ENCODE measurements at places on chromosomes 1 and 21.

DNA sequence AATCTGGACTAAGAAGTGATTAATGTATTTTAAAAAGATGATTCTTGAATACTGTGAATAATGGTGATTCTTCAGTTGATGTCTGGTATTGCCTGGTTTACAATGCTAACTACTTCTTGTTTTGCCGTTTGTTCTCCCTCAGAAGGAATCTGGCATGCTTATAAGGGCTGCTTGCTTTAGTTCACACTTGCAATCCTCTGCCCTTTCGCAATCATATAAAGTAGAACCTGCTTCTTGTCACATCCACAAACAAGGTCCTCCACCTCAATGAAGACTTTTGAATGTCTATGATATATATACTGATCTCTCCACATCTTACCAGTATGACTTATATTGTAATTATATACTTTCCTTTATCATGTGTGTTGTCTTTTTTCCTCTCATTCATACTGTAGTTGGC lies 92.6 kb downstream of the ADGRL4 start:
- DNase-seq = no peak

DNA sequence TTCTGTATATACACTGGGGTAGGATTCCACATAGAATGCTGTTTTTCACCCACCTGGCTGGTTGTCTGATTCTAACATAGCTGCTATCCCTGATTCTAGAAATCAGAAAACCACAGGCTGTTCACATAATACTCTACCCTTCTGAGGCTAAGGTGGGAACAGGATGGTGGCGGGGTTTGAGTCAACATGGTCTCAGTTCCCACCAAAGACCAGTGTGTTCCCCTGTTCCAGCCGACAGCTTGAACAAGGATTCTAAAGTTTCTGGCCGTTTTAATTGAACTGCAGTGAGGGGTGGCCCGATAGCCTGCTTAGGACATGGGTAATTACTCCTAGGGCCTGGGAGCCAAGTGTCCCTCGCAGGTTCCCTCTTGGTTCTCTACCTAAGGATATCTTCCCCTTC lies 38.4 kb downstream of the PEX14 start:
- no peak for DNase-seq

GRCh38 chr21:34611528-34611927 lies 3.4 kb downstream of the RCAN1 start:
- no peak for DNase-seq

DNA sequence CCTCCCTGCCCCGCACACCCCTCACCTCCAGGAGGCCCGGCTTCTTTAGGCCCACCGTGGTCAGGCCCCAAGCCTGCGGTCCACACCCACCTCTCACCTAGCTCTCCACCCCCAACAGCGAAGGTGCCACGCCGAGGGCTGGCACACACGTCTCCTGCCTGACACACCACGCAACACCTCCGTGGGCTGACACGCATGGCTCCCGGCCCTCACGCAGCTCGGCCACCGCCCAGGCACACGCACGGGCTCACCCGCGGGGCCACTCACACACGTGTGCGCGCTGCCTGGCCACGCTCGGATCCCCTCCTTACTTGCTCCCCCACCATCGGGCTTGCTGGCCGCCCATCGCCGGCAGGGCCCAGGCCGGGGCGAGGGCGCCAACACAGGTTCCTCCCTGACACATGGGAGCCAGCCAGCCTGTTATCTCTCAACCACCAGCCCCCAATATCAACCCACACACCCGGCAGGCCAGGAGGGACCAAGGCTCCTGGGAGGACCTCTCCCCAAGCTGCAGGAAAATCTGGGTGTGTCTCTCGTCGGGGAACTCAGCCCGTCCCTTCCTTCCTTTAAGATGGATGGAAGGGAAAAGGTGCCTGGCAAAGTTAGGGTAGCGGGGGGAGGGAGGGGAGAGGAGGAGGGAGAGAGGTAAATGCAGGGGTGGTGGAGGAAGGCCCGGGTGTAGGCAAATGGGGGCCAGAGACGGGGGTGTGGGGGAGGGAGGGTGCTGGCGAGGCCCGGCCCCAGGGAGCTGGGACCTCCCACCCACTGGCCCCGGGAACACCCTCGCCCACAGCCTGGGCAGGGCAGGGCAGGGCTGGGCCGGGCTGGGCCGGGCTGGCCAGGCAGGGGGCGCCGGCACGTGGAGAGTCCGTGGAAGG lies 546 bp downstream of the ELOVL1 start:
- DNase-seq = no peak

DNA sequence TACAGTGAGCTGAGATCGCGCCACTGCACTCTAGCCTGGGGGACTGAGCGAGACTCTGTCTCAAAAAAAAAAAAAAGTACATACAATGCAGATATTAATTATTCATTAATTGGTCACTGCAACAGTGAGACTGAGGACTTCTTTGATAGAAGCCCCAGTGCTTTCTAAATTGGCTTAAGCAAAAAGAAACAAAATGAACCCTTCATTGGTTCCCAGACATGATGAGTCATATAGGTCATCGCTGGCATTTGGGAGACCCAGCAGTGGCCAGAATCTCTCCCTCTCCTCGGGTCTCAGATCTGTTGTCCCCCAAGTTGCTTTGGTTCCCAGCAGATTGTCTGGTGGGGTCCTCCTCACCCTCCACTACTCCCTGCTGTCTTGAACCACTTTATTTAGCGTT lies 144.9 kb downstream of the KAZN start:
- DNase-seq = no peak

Measured in NCI-H1092 (cell line).